ENCODE measurements at places on chromosomes 5 and 9. TPM values are rescaled to one million over a fixed set of nuclear protein-coding genes. Genes with fewer than 3 reads are reported as not detected.

Gene TAS2R1
- total RNA-seq, result not detected

Gene PCDHGB3
- 0.71 TPM for total RNA-seq

Gene BTNL3
- total RNA-seq, result not detected

Gene DRD1
- 3.1 TPM for total RNA-seq

Gene SHISAL2B
- total RNA-seq, result not detected

Gene SLC45A2
- total RNA-seq, result 0.85 TPM

Gene FGF10
- 60.0 TPM for total RNA-seq

Gene PCA3
- total RNA-seq, result not detected

Gene PCDHGA9
- total RNA-seq, result 1.8 TPM

Gene CCL28
- total RNA-seq, result not detected

Gene CCL27
- 0.77 TPM for total RNA-seq

Gene ADAMTS16
- not detected for total RNA-seq

Gene SPINK4
- 7.8 TPM for total RNA-seq

Gene TICAM2
- total RNA-seq, result 0.63 TPM

Gene NAIF1
- total RNA-seq, result 15.2 TPM

Gene CCDC171
- 2.9 TPM for total RNA-seq

Gene PCDHGA8
- total RNA-seq, result 2.5 TPM

Gene DDX4
- not detected for total RNA-seq

Gene RABL6
- total RNA-seq, result 153 TPM

Gene GLRA1
- total RNA-seq, result not detected

Gene ANKDD1B
- total RNA-seq, result not detected

Gene TLX3
- not detected for total RNA-seq

Gene CDKN2B
- 1.8 TPM for total RNA-seq

Gene C8G
- 10.8 TPM for total RNA-seq
